H7 (cell line): ENCODE measurements at places on chromosomes 2 and 18.
A peak's percentile ranks its signal among the peaks of the same experiment; 100 is the strongest.

GRCh38 chr2:105118960-105119359, 81.1 kb downstream of the MRPS9 start:
- peak; percentile 78 for DNase-seq

DNA sequence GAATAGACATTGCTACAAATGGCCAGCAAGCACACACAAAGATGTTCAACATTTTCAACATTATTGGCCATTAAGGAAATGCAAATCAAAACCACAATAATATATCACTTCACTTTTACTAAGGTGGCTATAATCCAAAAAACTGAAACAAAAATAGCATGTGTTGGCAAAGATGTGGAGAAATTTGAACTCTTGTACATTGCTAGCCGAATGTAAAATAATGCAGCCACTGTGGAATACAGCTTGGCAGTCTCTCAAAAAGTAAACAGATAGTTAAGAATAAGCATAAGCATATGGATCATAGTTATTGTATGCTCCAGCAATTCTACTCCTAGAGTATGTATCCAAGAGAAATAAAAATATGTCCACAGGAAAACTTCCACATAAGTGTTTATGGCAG, 192.5 kb downstream of the EN1 start:
- DNase-seq = no peak

GRCh38 chr2:106185475-106186184, 8.5 kb downstream of the UXS1 start:
- DNase-seq = no peak

DNA sequence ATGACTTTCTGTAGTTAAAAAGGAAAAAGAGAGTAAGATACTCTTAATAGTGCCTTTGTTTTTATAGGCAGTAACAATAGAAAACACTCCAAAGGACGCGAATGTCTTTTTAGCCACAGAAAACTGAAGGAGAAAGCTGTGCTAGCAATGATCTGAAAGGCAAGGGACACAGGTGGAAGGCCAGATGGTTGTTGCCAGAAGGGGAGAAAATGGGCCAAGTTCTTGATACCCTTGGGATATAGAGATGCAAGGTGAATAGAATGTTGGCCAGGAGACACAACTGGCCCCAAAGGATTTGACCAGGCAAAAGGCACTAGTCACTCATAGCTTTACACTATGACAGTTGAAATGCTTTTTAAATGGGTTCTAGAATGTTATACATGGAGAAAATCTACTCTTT, 180.0 kb downstream of the NRXN1 start:
- no peak for DNase-seq

- no peak for DNase-seq
Measured at GRCh38 chr18:52678034-52678433, 338.0 kb downstream of the DCC start.
